Urinary bladder (tissue), 4 donors: ENCODE measurements at places on chromosomes 13 and 19. TPM values are rescaled to one million over a fixed set of nuclear protein-coding genes. Genes with fewer than 3 reads are reported as not detected.

The MATK gene
- total RNA-seq: 0.53 TPM

DNA sequence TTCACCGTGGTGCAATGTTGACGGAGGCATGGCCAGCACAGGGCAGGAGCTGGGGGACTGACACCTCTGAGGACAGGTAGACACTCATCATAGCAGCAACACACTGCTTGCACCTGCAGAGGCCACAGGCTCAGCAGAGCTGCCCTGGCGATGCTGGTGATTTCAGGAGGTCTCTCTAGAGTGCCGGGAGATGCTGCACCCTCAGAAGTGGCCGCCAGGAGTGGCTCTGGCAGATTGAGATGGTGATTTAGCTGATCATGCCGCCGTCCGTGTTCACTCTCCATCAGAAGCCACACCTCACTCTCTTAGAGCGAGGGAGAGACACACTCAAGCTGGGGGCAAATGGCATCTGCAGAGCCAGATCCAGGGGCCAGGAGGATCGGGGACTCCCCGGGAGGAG lies 244.6 kb upstream of the SGCG start:
- no peak for DNase-seq

GRCh38 chr13:26036383-26036782 lies 15.4 kb downstream of the SHISA2 start:
- DNase-seq: no peak

The RXFP2 gene
- not detected for total RNA-seq

- DNase-seq: no peak
Measured at GRCh38 chr13:33228648-33229445, 56.7 kb downstream of the STARD13 start.

The FPR1 gene
- 7.1 TPM for total RNA-seq

The B3GNT8 gene
- 0.69 TPM for total RNA-seq

DNA sequence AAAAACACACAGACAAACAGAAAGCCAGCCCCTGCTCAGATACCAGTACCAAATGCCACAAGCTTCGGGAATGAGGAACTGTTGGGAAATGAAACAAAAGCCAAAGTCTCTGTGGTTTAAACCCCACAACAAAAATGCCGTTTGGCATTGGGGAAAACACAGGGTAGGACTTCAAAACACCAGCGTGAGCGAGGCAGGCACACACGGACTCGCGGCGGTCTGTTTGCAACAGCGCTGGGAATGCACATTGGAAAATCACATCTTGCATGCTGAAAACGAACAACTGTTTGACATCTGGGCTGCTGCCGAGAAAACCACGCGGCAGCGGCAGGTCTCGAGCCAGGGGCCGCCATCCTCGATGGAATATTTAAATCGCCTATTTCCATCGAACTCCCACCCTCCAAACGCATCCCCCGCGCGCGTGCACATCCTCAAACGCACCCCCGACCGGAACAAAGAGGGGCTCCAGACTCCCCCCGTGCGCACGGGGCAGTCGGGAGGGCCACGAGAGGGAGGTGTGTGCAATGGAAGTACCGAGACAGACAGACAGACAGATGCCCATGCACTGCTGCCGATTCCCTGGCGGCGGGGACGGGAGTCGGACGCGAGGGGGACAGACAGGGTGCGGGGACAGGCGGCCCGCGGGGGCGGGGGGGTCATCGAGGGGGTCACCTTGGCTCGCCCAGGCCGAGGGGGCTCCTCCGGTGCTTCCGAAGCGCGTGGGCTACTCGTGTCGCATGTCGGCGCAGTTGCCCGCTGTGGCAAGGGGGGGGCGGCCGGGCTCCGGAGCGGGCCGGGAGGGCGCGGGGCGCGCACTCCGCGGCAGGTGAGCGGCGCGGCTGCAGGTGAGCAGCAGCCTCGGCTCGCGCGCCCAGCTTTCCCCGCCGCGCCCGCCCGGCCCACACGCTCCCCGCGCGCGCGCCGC lies at the start of gene GPR12:
Gene GPR12, minus strand, starts transcription at position 880 of the 925 bp plus-strand sequence. CDS start 959 bp downstream, outside the sequence.
- DNase-seq: no peak
